ENCODE measurements at places on chromosomes 3 and 15.

DNA sequence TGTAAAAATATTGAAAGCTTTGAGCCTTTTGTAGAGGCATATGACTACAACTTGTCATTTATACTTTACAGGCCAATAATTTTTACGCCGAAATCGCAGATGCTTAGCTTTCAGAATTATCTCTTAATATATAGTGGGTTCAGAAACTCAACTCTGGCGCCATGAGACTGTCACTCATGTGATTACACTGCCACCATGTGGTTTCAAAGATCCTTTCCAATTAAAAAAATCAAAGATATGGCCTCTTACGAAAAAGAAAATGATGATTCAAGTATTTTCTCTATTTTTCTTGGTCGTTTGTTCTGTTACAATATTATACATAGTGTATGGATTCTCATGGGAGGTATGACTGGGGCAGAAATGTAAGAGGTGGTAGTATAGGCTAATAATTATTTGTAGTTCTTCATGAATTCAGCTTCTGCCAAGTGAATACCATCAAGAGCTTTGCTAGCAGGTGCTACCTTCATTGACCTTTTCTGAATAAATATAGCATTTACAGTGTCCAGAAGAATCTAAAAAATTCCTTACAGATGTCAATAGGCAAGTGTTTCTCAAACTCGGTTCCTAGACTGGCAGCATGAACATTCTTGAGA lies 751.7 kb upstream of the GOLIM4 start:
- no peak overlapping the region for H3K27ac ChIP-seq
- no peak for DNase-seq
- H3K36me3 ChIP-seq, result no peaks in the 10 kb centered on the region
- H3K4me1 ChIP-seq, result no peaks in the 10 kb centered on the region

GRCh38 chr15:42954291-42954690 lies 33.7 kb upstream of the TTBK2 start:
- no peak overlapping the region for H3K27ac ChIP-seq
- H3K27me3 ChIP-seq, result no peaks in the 10 kb centered on the region
- peaks cover 58% of the 10 kb centered on the region for H3K36me3 ChIP-seq
- DNase-seq, result no peak
- H3K4me3 ChIP-seq, result no peak overlapping the region

- H3K27me3 ChIP-seq, result no peaks in the 10 kb centered on the region
- DNase-seq, result no peak
- peaks cover 7% of the 10 kb centered on the region for H3K4me1 ChIP-seq
- no peak overlapping the region for H3K4me3 ChIP-seq
- no peaks in the 10 kb centered on the region for H3K36me3 ChIP-seq
Observed at GRCh38 chr3:67901681-67902080, 247.3 kb upstream of the SUCLG2 start.

DNA sequence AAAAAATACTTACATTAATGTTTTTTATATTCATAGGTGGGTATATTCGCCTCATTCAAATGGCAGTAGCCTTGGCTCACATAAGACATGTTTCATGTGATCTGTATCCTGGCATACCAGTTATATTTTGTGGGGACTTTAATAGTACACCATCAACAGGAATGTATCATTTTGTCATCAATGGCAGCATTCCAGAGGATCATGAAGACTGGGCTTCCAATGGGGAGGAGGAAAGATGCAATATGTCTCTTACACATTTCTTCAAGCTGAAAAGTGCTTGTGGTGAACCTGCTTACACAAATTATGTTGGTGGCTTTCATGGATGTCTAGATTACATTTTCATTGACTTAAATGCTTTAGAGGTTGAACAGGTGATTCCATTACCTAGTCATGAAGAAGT lies 3.5 kb downstream of the PDE12 start:
- H3K36me3 ChIP-seq, result peaks cover 47% of the 10 kb centered on the region
- peak overlapping the region; percentile 58 for H3K4me3 ChIP-seq
- H3K4me1 ChIP-seq, result peaks cover 47% of the 10 kb centered on the region
- no peaks in the 10 kb centered on the region for H3K27me3 ChIP-seq
- H3K27ac ChIP-seq, result peak overlapping the region; percentile 61

DNA sequence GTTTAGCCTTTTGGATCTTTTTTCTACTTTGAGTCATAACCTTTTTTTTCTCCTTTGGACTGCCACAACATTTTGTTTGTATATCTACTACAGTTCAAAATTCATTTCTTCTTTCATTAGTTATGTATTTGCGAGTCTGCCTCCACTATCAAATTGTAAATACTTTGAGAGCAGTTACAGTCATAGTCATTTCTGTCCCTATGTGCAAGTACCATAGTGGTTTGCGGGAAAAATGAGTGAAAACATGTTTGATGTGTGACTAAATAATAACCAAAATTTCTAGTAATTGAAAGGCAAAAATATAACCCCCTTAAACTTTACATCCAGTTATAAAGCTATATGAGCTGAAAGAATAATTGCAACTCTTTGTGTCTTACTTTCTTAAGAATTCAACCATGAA lies 45.8 kb upstream of the CCDC50 start:
- no peaks in the 10 kb centered on the region for H3K36me3 ChIP-seq
- no peak overlapping the region for H3K27ac ChIP-seq
- no peak overlapping the region for H3K4me3 ChIP-seq
- no peak for DNase-seq
- H3K27me3 ChIP-seq, result no peaks in the 10 kb centered on the region
- H3K4me1 ChIP-seq, result peaks cover 3% of the 10 kb centered on the region

All from activated CD8-positive, alpha-beta memory T cell treated with anti-CD3 and anti-CD28 coated beads, Interleukin-2, amount 10 ng/mL, durations not matched to agents 7 days and 5 days (primary cell).